ENCODE measurements at places on chromosomes 5 and 9. TPM values are rescaled to one million over a fixed set of nuclear protein-coding genes. Genes with fewer than 3 reads are reported as not detected.

DNA sequence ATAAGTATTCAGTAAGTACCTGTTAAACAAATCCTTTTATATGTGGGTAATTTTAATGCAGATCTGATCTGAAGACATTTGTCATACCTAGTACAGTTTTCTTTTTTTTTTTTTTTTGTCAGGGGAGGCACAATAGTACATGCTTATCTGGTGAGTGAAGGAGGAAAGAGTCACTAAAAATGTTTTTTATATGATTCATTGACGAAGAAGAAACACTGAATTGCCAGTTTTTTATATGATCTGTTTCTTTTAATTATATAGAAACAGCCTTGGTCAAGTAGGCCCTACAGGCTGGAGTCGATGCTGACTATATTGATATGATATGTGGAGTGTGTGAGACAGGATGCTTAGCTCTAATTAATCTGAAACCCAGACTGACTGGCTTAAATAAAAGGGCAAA is 315.2 kb downstream of the PSAT1 start:
- DNase-seq: no peak

The C1QTNF3 gene
- 73.3 TPM for polyA plus RNA-seq

The PCDHGA4 gene
- polyA plus RNA-seq: 0.93 TPM

The S1PR3 gene
- polyA plus RNA-seq: 27.5 TPM
